Activated naive CD8-positive, alpha-beta T cell treated with anti-CD3 and anti-CD28 coated beads for 36 hours (primary cell): ENCODE measurements at places on chromosomes 7 and 10. TPM values are rescaled to one million over a fixed set of nuclear protein-coding genes. Genes with fewer than 3 reads are reported as not detected.

DNA sequence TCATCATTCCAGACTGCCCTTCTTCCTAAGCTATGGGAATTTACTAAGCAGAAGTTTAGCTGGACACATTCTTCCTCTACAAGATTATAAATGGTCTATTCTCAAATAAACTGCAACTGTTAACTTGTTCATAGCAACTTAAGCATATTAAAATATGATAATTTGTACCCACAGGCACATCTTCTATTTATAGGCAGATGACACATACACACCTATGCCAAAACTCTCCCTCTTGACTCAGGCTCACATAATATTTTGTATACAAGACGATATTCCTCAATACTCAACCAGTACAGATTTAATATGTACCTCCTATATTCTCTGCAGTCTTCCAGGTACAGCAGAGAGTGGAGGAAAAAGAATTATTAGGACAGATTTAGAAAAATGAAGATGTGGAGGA is 232.7 kb upstream of the KIAA1217 start:
- H3K4me1 ChIP-seq: no peaks in the 10 kb centered on the region
- H3K36me3 ChIP-seq: no peaks in the 10 kb centered on the region
- peaks cover 4% of the 10 kb centered on the region for H3K27me3 ChIP-seq
- H3K4me3 ChIP-seq: no peak overlapping the region
- no peak overlapping the region for H3K27ac ChIP-seq

- peaks cover 49% of the 10 kb centered on the region for H3K4me1 ChIP-seq
- peak overlapping the region; percentile 19 for H3K27ac ChIP-seq
- H3K27me3 ChIP-seq: no peaks in the 10 kb centered on the region
- no peak for DNase-seq
These were observed 79.3 kb upstream of the PDGFA start for GRCh38 chr7:598899-599298.

DNA sequence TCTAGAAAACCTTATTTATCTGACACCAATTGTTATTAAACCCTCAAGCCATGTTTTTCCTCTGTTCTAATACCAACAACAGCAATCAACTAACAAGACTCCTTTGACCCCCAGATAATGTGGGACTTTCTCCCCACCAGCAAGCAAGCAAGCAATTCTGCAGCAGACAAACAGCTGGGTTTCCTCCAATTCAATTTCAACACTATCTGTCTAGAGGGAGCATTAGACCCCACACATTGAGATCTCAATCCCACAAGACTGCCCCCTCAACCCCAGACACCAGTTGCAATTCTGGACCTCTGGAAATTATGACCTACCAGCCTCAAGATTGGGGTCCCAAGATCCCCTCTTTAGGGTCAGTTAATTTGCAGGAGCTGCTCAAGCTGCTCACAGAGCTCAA is 89.4 kb upstream of the TMEM26 start:
- H3K27ac ChIP-seq: no peak overlapping the region
- H3K4me3 ChIP-seq: no peak overlapping the region
- H3K27me3 ChIP-seq: peaks cover 4% of the 10 kb centered on the region
- DNase-seq: no peak
- H3K36me3 ChIP-seq: no peaks in the 10 kb centered on the region
- no peaks in the 10 kb centered on the region for H3K4me1 ChIP-seq

The STAG3 gene
- 21.4 TPM for total RNA-seq

GRCh38 chr10:72886621-72887020 is 6.9 kb upstream of the OIT3 start:
- no peak for DNase-seq
- peaks cover 12% of the 10 kb centered on the region for H3K4me1 ChIP-seq
- H3K27me3 ChIP-seq: no peaks in the 10 kb centered on the region
- H3K36me3 ChIP-seq: peaks cover 44% of the 10 kb centered on the region
- peak overlapping the region; percentile 88 for H3K27ac ChIP-seq

- H3K27ac ChIP-seq: no peak overlapping the region
- no peak for DNase-seq
- H3K36me3 ChIP-seq: no peaks in the 10 kb centered on the region
- peaks cover 38% of the 10 kb centered on the region for H3K27me3 ChIP-seq
- H3K4me1 ChIP-seq: peaks cover 5% of the 10 kb centered on the region
These were observed 754 bp downstream of the SEMA3D start for GRCh38 chr7:85186083-85186520.

The DLG5 gene
- total RNA-seq: 2.1 TPM

DNA sequence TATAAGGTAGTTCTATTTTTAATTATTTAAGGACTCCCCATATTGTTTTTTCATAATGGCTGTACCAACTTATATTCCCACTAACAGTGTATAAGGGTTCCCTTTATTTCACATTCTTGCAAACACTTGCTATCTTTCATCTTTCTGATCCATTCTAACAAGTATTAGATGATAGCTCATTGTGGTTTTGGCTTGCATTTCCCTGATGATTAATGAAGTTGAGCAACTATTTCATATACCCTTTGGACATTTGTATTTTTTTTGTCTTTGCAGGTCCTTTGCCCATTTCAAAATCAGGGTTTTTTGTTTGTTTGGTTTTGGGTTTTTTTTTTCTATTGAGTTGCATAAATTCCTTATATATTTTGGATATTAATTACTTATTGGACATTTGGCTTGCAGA is 107.2 kb downstream of the EPC1 start:
- H3K27ac ChIP-seq: no peak overlapping the region
- peaks cover 18% of the 10 kb centered on the region for H3K4me1 ChIP-seq
- H3K4me3 ChIP-seq: no peak overlapping the region
- no peak for DNase-seq
- no peaks in the 10 kb centered on the region for H3K27me3 ChIP-seq

DNA sequence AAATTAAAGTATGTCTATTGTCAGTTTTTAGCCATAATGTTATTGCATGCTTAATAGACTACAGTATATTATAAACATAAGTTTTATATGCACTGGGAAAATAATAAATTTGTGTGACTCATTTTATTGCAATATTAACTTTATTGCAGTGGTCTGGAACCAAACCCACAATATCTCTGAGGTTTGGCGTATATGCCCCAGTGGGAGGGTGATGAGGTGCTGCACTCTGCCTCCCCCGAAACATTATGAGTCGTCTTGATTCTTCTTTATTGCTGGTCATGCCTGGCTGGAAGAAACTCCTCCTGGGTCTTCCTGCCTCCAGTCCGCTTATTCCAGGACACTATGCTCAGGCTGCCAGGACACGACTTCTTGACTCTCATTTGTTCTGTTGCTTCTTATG is 88.4 kb downstream of the MTPN start:
- no peaks in the 10 kb centered on the region for H3K4me1 ChIP-seq
- H3K27ac ChIP-seq: no peak overlapping the region
- no peak for DNase-seq
- H3K4me3 ChIP-seq: no peak overlapping the region
- H3K27me3 ChIP-seq: no peaks in the 10 kb centered on the region

The ADAMTS14 gene
- 0.06 TPM for total RNA-seq

DNA sequence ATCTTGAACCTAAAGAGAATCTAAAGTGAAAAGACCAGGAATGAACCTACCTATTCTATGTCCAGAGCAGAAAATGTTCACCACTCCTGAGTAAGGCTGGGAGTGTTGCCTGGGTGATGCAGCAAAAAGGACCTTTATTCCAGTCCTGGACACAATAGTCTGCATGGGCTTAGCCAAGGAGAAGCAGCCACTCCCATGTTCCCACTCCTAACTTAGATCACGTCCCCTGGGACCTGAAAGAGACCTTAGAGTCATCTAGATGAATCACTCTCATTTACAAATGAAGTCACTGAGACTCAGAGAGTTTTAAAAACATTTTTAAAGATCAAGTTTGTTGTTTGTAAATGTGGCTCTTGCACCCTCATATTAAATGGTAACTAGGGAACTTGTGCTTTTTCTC is 763.4 kb downstream of the KCNMA1 start:
- H3K4me3 ChIP-seq: no peak overlapping the region
- DNase-seq: no peak
- no peaks in the 10 kb centered on the region for H3K36me3 ChIP-seq
- H3K27ac ChIP-seq: no peak overlapping the region
- peaks cover 9% of the 10 kb centered on the region for H3K27me3 ChIP-seq
- H3K4me1 ChIP-seq: no peaks in the 10 kb centered on the region

GRCh38 chr7:45623740-45624391 is 49.7 kb downstream of the ADCY1 start:
- no peak for DNase-seq
- H3K27ac ChIP-seq: no peak overlapping the region
- H3K27me3 ChIP-seq: no peaks in the 10 kb centered on the region
- no peaks in the 10 kb centered on the region for H3K4me1 ChIP-seq
